ENCODE measurements at places on chromosomes 16 and 17.

DNA sequence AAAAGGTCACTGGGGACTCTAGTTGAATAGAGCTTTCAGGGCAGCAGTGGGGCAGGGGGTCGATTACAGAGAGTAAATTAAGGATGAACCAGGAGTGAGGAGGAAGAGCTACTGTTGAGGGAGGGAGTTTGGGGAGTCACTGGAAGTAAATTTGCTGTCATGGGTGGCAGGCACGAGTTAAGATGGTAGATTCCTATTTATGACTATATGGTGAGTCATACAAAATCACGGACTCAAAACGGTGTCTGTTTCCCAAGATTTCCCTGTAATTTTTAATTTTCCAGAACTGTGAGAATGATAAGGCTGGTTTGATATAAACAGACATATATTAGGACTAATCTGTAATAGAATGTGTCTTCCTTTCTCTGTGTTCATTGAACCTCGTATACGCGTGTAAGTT, 287.6 kb upstream of the GOT2 start:
- no peak for DNase-seq
- H3K36me3 ChIP-seq, result no peaks in the 10 kb centered on the region
- H3K4me1 ChIP-seq, result no peaks in the 10 kb centered on the region
- no peak overlapping the region for H3K4me3 ChIP-seq

GRCh38 chr17:69609473-69610305, 195.2 kb downstream of the MAP2K6 start:
- H3K4me1 ChIP-seq, result peaks cover 5% of the 10 kb centered on the region
- no peak for DNase-seq
- no peak overlapping the region for H3K27ac ChIP-seq
- no peaks in the 10 kb centered on the region for H3K27me3 ChIP-seq
- H3K4me3 ChIP-seq, result no peak overlapping the region

DNA sequence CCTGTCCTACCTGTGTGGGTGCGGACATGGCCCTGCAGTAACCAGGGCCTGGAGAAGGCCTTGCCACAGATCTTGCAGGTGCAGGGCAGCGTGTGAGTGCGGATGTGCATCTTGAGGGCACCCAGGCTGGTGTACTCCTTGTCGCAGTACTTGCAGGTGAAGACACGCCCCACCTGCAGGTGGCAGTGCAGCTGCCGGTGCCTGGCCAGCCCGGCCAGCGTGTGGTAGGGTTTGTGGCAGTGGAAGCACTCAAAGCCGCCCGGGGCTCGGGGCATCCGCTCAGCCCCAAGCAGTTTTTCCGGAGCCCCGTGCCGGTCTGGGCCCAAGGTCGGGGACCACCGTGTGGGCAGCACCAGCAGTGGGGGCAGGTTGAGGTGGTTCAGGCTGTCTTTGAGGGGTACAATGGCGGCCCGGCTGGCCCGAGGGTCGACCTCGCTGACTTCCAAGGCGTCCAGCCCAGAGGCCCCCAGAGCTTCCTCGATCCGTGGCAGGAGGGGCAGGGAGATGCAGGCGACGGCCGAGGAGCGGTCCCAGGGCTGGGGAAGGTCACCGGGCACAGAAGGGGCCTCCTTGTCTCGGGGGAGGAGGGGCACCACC, 5.1 kb downstream of the SNAI3 start:
- peak overlapping the region; percentile 88 for H3K27ac ChIP-seq
- peaks cover 1% of the 10 kb centered on the region for H3K27me3 ChIP-seq
- H3K36me3 ChIP-seq, result no peaks in the 10 kb centered on the region
- peaks cover 34% of the 10 kb centered on the region for H3K4me1 ChIP-seq

DNA sequence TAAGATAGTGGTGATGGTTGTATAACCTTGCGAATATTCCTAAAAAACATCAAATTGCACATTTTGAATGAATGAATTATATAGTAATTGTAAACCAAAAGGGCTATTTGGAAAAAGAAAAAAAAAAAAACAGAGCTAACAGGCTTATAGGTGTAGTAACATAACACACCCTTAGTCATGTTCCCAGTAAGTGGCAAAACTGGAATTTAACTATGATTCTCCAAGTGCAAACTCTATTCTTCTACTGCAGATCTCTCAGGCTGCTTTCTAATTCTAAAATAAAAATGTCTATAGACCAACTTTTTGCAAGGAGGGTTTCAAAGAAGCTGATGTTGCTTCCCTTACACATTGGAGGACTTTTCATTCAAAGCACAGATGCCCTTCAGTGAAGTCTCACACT, 293.2 kb upstream of the MON1B start:
- H3K4me3 ChIP-seq, result no peak overlapping the region
- H3K27me3 ChIP-seq, result no peaks in the 10 kb centered on the region
- DNase-seq, result no peak
- H3K36me3 ChIP-seq, result no peaks in the 10 kb centered on the region
- H3K27ac ChIP-seq, result no peak overlapping the region

Measured in immature natural killer cell (primary cell).